T-helper 2 cell (primary cell): ENCODE measurements at places on chromosomes 7 and 10.

- no peak for DNase-seq
Observed at GRCh38 chr10:86255405-86256251, 111.0 kb downstream of the GRID1 start.

DNA sequence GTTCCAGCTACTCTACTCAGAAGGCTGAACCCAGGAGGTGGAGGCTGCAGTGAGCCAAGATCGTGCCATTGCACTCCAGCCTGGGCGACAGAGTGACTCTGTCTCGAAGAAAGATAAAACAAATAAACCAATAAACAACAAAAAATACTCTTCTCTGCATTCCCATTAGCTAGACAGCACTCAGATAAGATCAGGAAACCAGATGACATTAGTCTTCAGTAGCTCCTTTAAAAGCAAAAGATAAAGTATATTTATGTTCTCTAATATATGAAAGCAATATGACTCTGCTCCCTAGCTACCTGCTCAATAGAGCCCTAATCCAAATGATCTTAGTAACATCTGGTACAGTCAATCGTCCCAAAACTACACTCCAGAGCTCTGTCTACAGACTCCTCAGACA lies 212.9 kb downstream of the ELMO1 start:
- no peak for DNase-seq

DNA sequence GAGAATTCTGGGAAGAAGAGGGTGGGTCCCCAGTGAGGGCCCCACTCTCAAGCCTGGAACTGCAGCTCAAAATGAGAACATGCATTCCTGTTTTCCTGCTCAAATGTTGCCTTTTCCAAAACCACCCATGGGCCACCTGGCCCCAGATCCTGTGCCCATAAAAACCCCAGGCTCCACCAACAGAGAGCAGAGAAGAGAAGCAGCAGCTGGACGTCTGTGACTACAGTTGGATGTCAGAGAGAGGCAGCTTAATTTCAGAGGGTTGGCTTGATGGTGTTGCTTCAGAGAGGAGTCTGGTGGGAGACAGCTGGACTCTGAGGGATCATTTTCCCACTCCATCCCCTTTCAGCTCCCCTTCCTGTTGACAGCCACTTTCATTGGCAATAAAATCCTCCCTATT lies 256.4 kb downstream of the FZD1 start:
- no peak for DNase-seq

GRCh38 chr7:156618078-156618779 lies 22.3 kb upstream of the RNF32 start:
- DNase-seq: no peak

- no peak for DNase-seq
Observed at GRCh38 chr10:34206935-34207268, 608.2 kb downstream of the PARD3 start.

DNA sequence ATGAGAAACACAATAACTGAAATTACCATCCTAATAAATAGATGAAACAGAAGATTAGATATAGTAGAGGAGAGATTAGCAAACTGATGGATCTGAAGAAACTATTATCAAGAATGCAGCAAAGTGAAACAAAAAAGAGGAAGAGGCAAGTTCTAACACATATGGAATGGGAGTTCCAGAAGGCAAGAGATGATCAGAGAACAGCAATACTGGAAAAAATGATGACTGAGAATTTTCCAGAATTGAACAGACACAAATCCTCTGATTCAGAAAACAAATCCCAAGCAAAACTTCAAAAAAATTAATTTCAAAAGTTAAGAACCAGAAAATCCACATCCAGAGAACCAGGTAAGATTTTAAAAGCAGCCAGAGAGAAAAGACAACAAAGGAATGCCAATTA lies 20.2 kb upstream of the CYREN start:
- DNase-seq: no peak

DNA sequence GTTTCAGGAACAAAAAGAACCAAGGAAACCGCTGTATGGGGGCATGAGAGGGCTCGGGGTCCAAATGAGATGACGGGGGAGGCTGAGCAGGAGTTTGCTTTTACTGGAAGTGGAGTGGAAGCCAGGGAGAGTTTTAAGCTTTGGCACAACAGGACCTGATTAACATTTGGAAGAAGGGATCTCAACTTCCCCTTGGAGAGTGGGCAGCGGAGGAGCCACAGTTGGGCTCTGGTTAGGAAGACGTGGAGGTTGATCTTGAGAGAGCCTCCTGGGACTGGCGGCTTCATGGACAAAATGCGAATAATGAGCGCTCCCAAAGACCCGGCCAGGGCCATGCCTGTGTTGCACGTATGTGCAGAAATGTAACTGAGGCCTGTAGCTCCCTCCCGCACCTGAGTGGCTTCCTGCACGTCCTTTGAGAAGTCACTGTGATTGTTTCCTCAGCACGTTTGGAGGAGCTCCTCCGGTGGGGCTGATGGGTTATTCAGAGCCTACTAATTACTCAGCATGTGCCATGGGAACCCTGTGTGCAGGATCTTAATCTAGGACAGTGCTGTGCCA lies 595.3 kb upstream of the MGMT start:
- DNase-seq: no peak

GRCh38 chr7:81871606-81872265 lies 101.9 kb upstream of the HGF start:
- DNase-seq: no peak

GRCh38 chr7:104207731-104208420 lies at the start of gene ORC5:
Gene ORC5, minus strand, starts transcription at chr7:104208013. Its CDS starts 109 bp downstream, at chr7:104207904.
- peak; percentile 66 for DNase-seq

- no peak for DNase-seq
Observed at GRCh38 chr10:64096941-64097340, 575.7 kb downstream of the REEP3 start.

- DNase-seq: no peak
Observed at GRCh38 chr7:36852017-36852416, 127.7 kb upstream of the AOAH start.

GRCh38 chr10:102117391-102118159 lies 2.6 kb downstream of the LDB1 start:
- DNase-seq: peak; percentile 49

DNA sequence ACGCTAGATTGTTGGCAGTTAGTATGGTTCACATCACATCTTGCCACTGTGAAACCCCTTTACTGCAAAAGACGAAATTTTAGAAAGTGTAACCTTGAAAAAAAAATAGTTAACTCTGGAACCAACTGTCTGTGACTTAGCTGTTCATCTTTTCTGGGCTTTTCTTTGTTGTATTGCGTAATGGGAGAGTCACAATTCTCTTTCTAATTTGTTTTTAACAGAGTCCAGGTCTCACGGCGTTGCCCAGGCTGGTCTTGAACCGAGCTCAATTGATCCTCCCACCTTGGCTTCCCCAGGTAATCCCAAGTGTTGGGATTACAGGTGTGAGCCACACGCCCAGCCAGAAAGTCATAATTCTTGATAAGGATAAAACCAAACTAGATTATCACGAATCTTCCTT lies 14.5 kb downstream of the UBE3C start:
- no peak for DNase-seq

DNA sequence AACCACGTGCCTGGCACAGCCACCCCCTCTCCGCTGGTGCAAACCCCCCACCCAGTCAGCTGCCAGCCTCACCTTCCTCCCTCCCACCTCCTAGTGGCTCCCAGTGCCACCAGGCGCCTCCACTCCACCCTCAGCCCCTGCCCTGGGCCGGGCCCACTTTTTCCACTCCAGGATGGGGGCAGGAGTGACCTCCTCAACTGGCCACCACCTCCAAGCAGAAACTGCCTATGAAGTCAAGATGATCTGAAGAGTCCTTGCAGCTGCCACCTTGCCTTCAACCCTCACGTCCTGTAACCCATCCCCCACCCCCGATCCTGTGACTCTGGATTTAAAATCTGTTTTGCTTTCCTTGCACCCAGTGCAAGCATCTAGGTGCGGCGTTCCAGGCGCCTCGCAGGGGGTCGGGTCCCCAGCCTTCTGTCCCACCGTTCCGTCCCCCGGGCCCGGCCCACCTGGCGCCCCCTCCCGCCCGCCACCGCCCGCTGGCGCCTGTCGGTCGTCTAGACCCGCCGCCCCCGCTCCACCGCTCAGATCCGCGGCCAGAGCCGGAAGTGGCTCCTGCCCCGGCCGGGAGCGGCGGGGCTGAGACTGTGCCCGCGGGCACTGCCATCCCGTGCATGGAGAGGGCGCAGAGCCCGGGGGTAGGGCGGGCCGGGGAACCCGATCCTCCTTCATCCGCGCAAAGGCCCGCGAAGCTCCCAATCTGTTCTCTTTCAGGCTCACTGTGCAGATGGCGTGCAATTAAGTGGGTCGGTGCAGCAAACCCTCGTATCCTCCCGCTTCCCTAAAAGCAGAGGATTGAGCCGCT lies 51.2 kb upstream of the GTF2I start:
- no peak for DNase-seq

DNA sequence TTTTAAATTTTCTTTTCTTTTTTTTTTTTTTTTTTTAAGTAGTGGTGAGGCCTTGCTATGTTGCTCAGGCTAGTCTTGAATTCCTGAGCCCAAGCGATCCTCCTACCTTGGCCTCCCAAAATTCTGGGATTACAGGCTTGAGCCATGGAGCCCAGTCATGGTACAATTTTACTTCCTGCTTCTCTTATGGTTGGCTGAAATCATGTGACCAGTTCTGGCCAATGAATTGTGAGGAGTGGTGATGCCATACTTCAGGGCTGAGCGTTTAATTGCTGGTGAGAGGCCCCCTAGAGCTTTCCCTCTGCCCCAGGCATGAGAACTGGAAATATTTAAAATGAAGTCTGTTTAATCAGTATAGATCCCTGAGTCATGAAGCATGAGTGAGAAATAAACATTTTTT lies 22.2 kb upstream of the BAIAP2L1 start:
- DNase-seq: no peak

GRCh38 chr10:117441812-117442443 lies 66.7 kb upstream of the PDZD8 start:
- no peak for DNase-seq

- DNase-seq: no peak
Observed at GRCh38 chr7:32164341-32164996, 94.3 kb upstream of the PDE1C start.

- DNase-seq: no peak
Observed at GRCh38 chr10:4830551-4830950, 4.5 kb downstream of the AKR1E2 start.

DNA sequence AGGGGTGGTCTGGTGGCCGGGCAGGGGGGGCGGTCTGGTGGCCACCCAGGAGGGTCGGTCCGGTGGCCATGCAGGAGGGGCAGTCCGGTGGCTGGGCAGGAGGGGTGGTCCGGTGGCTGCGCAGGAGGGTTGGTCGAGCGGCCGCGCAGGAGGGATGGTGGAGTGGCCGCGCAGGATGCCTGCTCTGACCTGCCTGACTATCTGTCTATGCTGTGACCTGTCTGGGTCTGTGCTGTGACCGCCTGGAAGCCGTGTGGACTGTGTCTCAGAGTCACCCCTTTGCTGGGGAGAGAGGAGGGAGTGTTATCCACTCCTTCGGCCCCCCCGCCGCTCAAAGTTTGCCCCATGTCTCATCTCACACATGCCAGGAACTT lies 113.2 kb downstream of the ACTR3B start:
- no peak for DNase-seq

GRCh38 chr7:31767686-31768358 lies 80.8 kb downstream of the PPP1R17 start:
- no peak for DNase-seq

DNA sequence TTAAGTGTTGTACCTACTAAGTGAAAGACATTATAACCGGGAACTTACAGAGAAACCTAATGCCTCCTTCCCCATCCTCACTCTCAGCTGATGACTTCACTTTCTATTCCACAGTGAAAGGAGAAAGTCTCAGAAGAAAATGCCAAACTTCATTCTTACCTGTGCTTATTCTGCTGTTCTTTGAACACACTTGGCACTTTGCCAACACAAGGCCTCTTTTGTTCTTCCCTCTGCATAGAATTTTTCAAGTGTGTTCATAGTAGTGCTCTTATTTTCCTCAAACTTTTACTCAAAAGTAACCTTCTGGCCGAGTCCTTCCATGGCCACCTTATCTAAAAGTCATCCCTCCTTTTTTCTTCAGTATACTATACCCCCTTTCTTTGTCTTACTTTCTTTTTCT lies 59.4 kb upstream of the ETV1 start:
- DNase-seq: no peak

- no peak for DNase-seq
Observed at GRCh38 chr7:455110-455928, 64.3 kb downstream of the PDGFA start.

DNA sequence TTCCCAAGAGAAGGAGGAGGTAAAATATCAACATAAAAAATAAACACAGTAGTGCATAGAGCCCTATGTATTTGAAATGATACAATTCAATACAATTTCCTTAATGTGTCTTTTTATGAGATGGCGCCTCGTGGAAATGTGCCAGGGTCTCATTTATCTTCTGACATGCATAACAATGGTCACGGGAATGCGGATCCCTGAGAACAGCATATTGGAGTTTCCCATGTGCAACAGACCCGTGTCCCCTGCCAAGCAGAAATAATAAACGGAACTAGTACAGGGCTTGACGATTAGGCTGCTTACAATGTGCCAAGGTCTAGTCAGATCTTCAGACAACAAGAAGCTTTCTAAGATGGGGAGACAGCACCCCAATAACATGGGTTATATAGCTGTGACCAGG lies 217.9 kb downstream of the ARHGAP21 start:
- no peak for DNase-seq

DNA sequence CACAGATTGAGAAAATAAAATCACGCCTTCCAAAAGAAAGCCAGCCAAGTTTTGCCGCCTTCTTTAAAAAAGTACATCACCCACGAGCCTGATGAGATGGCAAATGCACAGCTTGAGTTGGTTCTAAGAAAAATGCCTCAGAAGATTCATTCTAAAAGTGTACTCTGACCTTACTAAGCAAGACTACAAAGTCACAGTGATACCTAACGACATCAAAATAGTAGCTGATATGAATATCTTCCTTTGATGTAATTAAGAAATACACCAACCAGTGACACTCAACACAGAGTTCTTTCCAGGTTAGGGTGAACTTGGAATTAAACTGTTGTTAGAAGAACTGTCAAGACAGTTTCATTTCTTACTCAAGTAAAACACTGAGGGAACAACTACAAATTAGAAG lies 78.0 kb upstream of the AMPH start:
- DNase-seq: no peak

- DNase-seq: no peak
Observed at GRCh38 chr10:28359334-28359733, 56.5 kb upstream of the MPP7 start.

GRCh38 chr7:4888161-4888560 lies 4.6 kb upstream of the RADIL start:
- no peak for DNase-seq

DNA sequence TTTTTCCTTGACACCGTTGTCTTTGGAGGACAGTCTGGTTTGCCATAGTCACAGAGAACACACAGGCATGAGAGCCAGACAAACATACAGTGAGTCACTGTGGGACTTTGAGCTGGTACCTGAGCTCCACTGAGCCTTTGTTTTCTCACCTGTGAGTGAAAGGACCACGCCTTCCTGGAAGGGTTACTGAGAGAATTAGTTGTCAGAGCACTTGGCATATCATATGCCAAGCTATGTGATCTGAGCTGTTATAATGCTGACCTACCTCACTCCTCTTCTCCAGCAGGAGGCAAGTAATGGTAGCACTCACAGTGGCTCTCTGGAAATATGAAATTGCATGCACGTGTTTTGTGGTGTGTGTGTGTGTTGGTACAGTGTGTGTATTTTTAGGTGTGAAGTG lies 59.7 kb downstream of the CXCL12 start:
- no peak for DNase-seq

- peak; percentile 14 for DNase-seq
Observed at GRCh38 chr10:22341190-22341925, 3.9 kb upstream of the SPAG6 start.

GRCh38 chr10:76950354-76950753 lies 687.3 kb downstream of the KCNMA1 start:
- no peak for DNase-seq

GRCh38 chr10:29541422-29542210 lies 93.2 kb downstream of the SVIL start:
- no peak for DNase-seq
